Effector CD4-positive, alpha-beta T cell (primary cell): ENCODE measurements at places on chromosomes 11 and 22.

GRCh38 chr11:130031056-130031455 lies 28.4 kb upstream of the PRDM10 start:
- DNase-seq, result no peak

DNA sequence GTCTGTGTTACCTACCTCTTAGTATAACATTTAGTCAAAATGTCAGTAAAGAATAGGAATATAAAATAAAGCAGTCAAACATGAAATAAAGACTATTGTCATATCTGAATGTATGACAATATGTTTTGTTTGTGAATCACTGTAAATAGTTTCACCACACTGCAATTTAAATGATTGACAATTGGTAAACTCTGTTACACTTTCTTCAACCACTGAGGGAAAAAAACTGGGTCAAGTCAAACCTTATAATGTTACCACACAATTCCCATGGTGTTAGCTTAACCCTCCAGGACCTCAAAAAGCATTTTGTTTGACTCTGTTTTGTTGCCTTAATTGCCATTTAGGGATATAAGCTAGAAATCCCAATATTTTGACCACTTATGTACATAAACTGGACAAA lies 10.5 kb upstream of the MMP13 start:
- no peak for DNase-seq

GRCh38 chr11:9760193-9760575 lies 96.3 kb downstream of the SWAP70 start:
- no peak for DNase-seq

- no peak for DNase-seq
These were observed 2.9 kb downstream of the OR51V1 start for GRCh38 chr11:5197536-5197935.

- no peak for DNase-seq
These were observed 40.5 kb upstream of the DDI1 start for GRCh38 chr11:103995896-103996295.

- DNase-seq, result no peak
These were observed 3.0 kb downstream of the SAC3D1 start for GRCh38 chr11:65043881-65044501.

DNA sequence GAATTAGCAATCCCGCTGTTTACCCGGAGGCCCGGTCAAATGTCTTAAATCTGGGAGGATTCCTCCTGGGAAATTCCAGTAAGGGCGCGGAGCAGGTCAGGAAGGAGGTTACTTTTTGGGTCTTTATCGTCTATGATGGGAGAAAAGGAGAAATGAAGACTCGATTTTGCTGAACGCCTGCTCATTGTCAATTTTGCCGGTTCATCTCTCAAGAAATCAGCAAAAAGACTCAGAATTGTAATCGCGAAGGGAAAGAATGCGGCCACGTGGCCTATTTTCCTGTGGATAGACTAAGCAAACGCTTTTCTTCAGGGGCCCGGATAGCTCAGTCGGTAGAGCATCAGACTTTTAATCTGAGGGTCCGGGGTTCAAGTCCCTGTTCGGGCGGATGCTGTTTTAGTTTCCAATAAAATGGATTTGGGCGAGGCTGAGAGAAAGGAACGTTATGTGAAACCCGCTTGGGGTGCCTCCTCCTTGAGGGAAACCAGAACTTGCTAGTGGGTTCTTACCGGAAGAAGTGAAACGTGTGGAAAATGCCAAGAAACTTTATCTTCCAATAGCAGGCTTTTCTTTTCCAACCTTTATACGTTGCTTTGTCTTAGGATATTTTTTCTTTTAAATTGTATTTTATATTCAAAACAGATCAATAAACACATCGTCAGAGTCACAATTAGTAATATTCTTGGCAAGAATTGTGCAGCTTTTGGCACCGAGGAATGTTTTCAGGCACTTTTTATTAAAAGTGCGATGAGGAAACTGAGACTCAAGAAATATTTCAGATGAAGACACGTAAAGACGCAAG lies 45.0 kb downstream of the OR4D9 start:
- no peak for DNase-seq

DNA sequence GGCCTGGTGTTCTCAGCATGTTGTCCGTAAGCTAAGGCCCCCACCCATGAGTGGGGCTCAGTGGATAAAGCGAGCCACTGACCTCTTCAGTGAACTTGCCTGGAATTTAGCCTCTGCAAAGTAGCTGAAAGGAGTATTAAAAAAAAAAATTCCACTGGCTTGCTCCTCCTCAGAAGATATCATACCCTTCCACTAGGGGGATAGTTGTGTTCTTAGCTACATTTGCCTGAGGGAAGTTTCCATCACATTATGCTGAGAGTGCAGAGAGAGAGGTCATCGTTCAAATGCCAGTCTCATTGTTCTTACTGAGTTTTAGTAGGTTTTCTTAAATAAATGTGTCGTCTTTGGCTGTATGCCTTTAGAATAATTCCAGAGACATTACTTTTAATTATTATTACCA lies 879.7 kb downstream of the JRKL start:
- DNase-seq, result no peak

DNA sequence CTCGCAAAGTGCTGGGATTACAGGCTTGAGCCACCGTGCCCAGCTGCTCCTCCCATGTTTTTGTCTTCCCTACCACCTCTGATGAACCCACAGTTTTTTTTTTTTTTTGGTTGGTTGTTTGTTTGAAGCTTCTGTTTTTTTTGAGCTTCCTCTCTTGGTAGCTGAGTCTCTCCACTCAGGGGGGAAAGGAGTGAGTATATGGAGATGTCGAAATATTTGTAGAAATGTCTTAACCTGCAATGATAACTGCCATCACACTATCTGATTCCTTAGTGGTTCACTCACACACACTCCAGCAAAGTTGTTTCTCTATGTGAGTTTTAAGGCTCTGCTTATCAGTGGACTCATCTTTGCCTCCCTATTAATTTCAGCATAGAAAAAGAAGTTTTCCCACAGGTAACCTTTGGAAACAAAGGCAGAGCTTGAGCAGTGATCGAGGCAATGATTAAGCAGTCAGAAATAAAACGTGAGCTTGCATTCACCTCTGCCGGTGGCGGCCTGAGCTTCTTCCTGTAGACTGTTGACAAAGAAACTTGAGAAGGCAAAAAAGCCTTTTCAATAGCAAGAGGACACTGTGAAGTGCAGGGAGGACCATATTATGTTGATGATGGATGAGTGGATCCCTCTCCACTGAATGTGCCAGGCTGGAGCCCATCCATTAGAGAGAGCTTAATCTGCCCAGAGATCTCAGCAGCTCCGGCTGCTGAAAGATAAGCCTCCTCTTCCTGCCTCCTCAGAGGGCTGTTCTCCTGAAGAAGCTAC lies 29.0 kb upstream of the RASSF10 start:
- no peak for DNase-seq

DNA sequence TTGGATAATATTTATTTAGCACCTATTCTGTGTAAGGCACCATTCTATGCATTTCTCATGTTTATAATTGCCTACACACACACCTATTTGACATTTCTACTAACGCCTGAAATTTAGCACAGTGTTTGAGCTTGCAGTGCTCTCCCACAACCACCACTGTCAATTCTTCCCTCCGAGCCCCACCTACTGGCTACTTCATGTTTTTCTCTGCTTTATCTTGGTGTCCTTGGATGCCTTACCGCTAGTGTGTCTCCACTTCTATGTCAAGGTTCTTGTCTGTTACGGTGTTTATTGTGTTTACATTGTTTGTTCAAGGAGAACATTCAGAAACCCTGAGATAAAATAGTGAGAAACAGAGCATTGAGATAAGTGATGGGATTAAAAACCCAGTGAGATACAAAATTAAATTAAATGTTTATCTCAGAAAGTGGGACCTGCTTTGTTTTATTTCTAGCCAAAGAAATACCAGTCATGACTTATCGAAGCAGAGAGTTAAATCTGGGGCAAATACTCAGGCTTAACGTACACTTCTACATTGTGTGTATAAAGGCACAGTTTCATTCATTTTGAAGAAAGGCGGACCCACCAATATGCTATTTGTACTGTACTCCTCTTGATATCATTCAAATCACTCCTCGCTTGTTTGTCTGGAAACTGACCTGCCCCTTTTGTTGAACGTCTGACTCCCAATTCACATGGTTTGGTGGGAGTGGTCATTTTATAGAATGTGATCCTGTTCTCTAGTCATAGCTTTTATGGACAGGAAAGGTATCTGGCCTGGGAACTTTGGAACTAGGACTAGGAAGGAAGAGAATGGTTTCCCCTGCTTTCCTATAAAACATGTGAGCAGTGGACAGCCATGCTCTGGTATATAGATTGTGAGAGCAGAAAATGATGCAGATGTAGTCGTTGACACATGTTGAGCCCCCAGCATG lies 39.2 kb upstream of the SLC36A4 start:
- DNase-seq, result no peak

GRCh38 chr11:72254299-72254993 lies 10.5 kb upstream of the PHOX2A start:
- no peak for DNase-seq

- no peak for DNase-seq
These were observed 538.9 kb downstream of the DLG2 start for GRCh38 chr11:85088286-85088685.

DNA sequence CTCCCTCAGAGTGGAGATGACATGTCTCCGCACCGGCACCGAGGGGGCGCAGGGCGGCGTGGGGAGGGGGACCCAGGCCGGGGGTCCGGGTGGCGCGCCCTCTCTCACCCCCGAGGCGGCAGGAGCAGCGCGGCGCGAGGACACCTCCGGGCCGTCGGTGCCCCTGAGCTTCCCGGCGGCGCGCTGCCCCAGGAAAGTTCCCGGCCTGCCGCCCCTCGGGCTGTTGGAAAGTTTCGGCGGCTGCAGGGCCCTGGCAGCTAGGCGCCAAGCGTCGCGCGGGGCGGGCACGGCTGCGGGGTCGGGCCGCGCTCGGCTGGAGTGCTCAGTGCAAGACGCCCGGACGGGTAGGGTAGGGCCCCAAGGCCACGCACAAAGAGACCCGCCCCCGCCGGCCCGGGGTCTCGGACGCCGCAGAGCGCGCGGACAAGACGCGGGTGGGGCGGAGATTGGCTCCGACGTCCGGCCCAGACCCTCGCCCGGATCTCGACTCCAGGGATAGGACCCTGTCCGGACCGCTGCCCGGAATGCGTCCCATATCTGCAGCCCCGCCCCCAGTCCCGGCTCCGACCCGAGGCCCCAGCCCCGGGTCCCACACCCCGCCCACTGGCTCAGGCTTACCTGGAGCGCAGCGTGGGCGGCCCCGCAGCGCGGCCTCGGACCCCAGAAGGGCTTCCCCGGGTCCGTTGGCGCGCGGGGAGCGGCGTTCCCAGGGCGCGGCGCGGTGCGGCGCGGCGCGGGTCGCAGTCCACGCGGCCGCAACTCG lies 471 bp downstream of the ARVCF start:
- DNase-seq, result peak; percentile 18

DNA sequence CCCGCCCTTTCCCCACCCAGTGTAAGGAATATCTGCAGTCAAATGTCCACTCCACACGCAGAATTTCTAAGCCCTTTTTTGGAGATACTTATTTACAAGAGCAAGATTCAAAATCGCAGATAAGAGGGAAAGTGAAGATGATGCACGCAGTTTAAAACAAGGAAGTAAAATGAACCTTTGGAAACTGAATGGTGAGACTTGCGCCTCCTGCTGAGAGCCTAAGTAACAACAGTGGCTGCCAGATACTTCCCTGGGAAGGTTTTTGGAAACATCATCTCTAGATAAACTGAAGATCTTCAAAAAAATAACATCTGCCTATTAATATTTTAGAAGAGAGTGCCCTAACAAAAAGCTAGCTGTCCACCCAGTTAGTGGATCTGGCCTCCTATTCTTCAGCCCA lies 963.1 kb upstream of the FAT3 start:
- DNase-seq, result no peak

GRCh38 chr11:70467201-70468085 lies 69.1 kb downstream of the CTTN start:
- DNase-seq, result no peak

DNA sequence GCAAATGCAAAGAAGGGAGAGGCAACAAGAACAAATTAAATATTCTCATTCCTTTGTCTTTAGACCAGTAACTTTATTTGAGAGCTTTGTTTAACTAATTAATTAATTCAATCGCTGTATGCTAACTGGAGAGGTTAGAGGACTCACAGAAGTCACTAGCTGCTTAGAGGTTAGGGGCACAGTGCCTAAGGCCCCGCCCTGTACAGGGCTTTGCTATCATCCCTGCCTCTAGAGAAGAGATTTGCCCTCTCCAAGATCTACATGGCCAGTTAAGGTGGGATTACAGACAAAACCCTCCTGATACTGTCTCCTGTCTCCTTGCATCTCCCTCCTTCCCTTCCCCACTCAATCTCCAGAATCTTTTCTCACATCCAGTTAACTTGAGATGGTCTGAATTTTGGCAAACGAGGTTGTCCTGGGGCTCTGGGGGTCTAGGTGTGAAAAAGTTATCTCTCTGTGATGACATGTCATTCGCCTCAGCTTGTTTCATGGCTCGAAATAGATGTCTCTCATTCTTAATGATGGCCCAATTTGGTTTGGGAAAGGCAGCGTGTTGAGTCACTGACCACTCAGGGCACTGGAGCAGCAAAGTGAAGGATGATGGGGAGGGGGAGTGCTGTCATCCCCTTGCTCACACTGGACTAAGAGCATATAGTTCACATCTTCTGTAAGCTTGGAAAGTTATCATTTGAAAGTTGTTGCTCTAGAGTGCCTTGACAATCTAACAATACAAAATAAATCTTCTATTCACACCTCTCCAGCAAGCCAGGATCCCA lies 190.9 kb downstream of the KIRREL3 start:
- no peak for DNase-seq

GRCh38 chr11:47572715-47573255 lies 6.0 kb downstream of the KBTBD4 start:
- no peak for DNase-seq

DNA sequence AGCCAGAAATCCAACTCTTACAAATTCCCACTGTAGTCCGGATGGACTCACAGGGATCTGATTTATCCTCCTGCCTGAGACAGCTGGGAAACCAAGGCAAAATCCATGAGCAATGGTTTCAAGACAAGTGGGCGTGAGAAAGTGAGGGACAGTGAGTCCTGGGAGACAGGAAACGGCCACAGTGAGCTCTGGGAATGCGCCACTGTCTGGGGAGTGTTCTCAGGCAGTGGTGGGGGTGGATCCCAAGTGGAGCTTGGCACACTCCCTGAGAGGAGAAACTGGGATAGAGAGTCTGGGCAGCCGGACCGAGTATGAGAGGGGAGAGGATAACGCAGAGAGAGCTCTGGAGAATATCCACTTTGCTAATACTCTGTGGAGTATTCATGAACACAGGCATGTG lies 9.8 kb downstream of the IL17REL start:
- DNase-seq, result no peak

DNA sequence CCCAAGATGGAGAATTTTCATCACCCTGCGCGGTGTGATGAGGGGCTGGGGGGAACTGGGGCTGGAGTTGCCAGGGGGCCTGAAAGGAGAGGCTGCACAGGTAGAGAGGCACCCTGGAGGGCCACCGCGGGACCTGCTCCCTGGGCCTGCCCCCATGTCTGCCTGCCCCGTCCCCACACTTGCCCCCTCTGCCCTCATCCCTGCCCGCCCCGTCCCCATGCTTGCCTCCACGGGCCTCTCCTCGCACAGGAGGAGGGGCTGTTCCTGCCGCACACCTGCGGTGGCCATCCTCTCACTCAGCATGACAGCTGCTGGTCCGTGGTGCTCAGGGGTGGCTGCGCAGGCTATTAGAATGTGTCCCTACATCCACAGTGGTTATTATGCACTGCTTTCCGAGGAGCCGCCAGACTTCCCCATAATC lies 43.5 kb downstream of the LINC01488 start:
- DNase-seq, result no peak
